ENCODE measurements at places on chromosomes 7 and 10.

DNA sequence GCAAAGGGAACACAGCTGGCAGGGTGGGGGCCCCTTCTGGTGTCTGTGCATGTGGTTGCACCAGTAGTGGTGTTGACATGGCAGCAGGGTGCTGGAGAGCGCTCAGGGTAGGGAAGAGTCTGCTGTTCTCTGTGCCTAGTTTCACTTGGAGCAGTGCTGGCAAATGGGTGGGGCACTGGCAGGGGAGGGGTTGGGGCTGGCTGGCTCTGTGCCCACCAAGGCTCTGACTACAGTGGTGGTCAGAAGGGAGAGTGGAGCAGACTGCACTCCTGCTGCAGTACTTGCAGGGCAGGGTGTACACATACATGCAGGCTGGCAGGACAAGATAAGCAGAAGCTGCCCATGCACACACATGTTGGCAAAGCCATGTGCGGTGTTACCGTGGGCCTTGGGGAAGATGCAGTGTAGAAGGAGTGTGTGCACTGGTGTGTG lies 18.2 kb downstream of the FAM25A start:
- no peak for DNase-seq

- DNase-seq, result no peak
Measured at GRCh38 chr10:129621693-129622092, 154.7 kb downstream of the MGMT start.

DNA sequence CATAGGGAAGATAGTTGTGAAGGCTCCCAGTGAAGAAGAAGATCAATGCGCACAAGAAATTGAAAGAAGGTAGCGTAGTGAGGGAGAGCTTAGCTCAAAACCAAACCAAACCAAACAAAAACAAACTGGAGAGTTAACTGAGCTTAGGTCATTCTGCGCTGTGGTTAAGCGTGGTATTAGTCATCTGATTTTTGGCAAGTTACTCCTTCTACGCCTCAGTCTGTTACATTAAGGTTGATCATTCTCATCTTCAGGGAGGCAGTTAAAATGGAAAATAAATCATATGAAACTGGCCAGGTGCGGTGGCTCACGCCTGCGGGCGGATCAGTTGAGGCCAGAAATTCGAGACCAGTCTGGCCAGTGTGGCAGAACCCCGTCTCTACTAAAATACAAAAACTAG lies 259.7 kb downstream of the EXOC4 start:
- no peak for DNase-seq

GRCh38 chr7:98217623-98218582 lies 6.7 kb downstream of the BHLHA15 start:
- DNase-seq, result no peak

DNA sequence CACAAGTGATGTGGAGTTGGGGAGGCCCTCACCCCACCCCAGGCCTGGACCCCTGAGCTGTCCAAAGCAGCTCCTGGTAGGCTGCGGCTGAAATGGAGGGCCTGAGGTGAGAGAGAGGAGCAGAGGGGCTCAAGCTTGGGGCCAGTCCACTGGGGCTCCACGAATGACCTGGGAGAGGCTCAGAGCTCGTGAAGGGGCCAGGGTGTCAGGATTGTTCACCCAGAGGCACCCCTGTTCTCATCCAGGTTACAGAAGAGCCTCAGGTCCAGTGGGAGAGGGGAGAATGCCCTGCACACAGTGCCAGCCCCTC lies 102.2 kb upstream of the RET start:
- DNase-seq, result no peak

DNA sequence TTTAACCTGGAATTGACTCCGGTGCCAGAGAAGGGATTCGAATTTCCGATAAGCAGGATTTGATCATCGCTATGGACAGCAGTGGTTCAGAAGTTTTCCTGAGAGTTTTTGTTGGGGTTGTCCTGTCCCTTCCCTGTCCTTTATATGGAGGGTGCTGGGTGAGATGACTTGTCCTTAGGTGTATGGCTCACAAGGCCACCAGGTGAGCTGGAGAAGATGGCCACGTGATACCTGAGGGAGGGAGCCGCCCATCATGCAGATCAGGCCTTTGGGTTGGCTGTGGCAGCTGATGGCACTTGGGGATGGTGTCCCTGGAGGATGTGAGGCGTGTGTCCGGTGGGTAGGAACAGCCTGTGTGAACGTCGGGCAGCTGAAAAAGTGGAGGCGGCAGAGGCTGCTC lies 187.7 kb downstream of the PTPN20 start:
- no peak for DNase-seq

- no peak for DNase-seq
Measured at GRCh38 chr10:104043854-104044253, 41.8 kb downstream of the COL17A1 start.

GRCh38 chr7:38339953-38340819 lies 66.8 kb upstream of the TARP start:
- no peak for DNase-seq

DNA sequence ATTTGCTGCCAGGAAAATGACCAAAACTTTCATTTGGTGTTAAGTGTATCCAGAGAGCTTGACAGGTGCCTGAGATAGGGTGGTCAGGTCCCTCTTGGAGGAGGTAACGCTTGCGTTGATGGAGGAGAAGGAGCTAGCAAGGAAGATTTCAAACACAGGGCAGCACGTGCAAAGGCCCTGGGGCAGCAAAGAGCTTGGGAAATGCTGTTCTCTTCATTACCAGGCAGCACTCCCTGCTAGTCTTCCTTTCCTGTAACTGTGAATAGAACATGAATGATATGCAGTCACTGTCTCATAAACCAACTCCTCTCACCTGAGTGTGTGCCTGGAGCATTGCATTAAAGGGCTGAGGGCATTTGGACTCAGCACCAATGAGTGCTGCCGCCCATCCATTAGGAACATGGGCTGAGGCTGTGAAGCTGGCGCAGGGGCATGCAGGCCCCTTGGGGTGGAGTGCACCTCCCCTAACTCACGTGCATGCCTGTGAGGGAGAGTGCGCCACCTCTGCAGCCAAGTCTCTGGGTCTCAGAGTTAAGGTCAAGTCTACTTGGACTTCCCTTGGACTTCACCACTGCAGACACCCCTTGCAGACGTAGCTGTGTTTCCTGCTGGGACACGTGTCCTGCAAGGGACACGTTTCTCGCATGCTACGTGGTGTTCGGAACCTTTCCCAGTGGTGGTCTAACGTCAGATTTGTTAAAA lies 136.8 kb downstream of the PAXIP1 start:
- DNase-seq, result no peak
